Body of pancreas (tissue), 4 donors: ENCODE measurements at places on chromosomes 7 and 10.
A peak's percentile ranks its signal among the peaks of the same experiment; 100 is the strongest.

DNA sequence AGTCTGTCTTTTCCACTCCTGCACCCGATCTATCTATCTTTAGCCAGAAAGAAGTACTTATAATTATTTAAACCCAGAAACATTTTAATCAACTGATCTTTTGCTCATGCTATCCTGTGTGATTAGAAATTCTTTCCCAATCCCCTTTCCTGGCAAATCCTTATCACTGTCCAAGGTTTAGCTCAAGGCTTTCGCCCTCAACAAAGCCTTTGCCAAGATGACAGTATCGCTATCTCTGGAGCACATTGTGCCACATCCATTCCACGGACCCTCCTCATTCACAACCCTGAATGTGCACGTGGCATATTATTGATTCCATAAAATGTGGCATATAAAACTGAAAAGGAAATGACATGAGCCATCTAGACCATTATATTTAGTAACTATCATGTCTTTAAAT lies 71.3 kb downstream of the PTN start:
- no peak for DNase-seq

GRCh38 chr10:75525067-75525466 lies 93.6 kb downstream of the LRMDA start:
- no peak for DNase-seq

GRCh38 chr7:16747102-16747501 lies 6.5 kb upstream of the TSPAN13 start:
- DNase-seq = no peak

DNA sequence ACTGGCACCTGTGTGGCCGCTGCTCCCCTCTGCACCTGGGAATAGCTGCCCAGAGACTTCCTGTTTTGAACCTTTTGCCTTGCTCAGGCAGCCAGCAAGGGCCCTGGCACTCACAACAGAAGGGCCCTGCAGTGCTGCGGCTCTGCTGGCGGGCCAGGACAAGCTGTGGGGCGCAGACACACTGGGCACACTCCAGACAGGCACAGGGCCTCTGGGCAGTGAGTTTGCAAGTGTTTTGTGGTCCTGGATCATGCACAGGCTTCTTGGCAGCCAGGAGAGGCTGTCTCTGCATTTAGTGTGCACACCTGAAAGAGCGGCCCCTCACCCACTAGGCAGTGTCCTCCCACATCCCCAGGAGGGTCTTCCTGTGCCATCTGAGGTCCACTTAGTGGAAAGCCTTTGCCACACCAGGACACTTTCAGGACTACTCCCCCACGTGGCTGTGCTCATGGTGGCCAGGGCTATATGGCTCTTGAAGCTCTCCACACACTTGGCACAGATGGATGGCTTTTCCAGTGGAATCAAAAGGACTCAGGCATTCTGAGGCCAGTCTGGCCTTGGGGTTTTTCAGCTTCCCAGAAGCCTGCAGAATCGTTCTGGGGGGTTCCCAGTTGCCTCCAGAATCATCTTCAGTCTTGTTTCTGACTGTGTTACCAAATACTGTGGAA lies 5.0 kb upstream of the ATP6V0E2 start:
- no peak for DNase-seq

DNA sequence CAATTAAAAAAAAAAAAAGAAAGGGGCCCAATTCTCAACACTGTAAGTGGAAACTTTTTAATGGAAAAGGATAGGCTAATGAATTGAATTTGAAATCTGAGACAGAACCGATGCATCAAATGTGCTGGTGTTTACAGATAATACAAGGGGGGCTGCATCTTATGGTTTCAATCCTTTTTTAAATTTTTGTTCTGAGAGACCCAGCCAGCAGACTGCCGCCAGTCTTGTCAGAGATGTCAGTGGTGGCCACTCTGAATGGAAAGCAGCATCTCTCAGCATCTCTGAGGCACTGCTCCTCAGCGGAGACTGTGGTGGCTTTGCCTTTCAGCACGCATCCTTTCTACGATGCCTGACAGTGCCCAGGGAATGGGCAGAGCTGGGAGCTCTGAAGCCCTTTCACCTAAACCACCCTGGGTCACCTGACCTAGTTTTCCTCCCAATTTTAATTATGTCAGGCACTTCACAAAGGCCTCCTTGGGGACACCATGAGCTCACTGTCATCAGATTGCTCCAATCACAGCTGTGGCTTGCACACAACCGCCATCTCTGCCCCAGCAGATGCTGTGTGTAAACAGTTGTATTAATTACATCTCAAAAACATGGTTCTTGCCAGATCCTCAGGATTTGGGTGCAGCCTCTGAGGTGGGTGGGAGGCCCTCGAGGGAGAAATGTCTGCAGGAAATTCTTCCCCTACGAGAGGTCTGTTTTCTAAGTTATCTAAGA lies 81.2 kb downstream of the EGFR start:
- DNase-seq = no peak

GRCh38 chr7:32511791-32512190 lies 16.5 kb downstream of the AVL9 start:
- DNase-seq = no peak

DNA sequence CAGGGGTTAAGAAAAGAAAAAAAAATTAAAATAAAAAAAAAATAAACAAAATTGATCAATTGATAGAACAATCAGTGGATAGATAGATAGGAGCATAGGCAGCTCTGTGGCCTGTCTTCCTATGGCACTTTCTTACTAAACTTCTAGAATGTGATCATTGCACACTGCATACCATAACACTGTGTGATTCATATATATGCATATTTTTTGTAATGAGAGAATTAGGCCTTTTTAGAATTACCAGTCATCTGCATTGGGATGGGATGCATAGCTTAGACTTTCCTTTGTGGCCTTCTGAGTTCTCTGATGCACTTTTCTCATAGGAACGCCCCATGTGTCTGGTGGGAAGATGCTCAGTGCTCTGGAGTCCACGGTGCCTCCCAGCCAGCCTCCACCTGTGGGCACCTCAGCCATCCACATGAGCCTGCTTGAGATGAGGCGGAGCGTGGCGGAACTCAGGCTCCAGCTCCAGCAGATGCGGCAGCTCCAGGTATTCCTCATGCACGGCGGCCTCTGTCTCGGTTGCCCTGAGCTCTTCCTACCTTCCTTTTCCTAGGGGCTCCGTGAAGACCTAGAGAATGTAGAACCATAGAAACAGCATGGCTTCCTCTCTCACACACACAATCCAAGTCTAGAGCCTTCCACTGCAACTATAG lies 222.5 kb downstream of the ARHGAP21 start:
- DNase-seq = no peak

GRCh38 chr10:86888585-86889381 lies 68.6 kb downstream of the MMRN2 start:
- DNase-seq = no peak

- no peak for DNase-seq
These were observed 101.7 kb downstream of the HOXA1 start for GRCh38 chr7:26993816-26994810.

GRCh38 chr10:76202777-76203176 lies 771.4 kb downstream of the LRMDA start:
- DNase-seq = no peak

GRCh38 chr10:34161777-34162370 lies 653.2 kb downstream of the PARD3 start:
- no peak for DNase-seq

- no peak for DNase-seq
These were observed 56.2 kb upstream of the MGMT start for GRCh38 chr10:129410688-129411392.

- no peak for DNase-seq
These were observed 52.2 kb upstream of the SEC61G start for GRCh38 chr7:54811041-54811845.

DNA sequence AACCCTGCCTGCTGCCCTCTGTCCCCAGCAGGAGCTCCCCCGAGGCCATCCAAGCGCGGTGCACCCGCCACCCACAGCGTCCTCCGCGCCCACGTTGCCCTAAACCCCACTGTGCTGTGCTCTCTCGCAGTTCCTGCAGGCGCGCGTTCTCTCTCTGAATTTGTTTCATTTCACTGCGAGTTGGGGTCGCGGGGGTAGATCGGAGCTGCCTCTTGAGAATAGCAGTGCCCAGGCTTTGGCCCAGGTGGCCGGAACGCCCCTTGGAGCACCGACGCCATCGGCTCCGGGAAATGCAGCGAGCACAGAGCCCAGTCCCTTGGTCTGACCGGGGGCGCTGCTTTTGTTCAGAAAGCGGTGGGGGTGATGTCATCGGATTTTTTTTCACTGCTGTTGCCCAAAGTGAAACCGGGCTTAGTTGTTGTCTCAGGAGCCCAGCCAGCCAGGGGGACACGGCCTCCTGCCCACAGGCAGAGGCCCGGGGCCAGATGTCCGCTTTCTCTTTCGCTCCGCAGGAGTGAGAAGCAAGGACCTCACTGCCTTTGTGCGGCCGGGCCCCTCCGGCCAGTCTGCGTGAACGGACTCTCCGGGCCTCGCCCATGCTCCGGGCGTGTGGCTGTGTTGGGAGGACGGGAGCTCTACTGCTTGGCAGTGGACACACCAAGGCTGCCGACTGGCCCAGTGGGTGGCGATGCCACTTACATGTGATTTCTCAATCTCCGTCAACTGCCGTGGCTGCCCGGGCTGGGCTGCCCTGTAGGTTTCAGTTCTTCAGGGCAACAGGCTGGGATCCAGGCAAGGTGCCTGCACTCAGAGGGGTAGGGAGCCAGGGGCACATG lies 43.1 kb downstream of the FOXK1 start:
- peak; percentile 73 for DNase-seq

DNA sequence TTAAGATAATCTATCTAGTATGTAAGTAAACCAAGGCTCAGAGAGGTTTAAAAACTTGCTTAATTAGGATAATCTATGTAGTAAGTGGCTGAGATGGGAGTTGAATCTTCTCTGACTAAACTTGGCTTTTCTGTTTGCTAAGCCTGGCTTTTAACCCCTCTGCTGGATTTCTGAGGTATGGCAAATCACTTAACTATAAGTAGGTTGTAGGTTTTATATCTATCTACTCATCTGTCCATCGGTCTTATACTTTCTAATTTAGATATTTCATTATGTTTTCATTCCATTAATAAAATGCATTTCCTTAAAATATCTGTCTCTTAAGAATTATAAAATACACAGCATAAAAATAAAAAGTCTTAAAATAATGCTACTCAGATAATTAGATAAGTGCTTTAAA lies 59.4 kb downstream of the ST7 start:
- no peak for DNase-seq

- DNase-seq = no peak
These were observed 121.9 kb upstream of the AKR1E2 start for GRCh38 chr10:4704034-4704545.

GRCh38 chr7:157010588-157011332 lies at the start of gene MNX1:
Gene MNX1, minus strand, starts transcription at chr7:157010663. Its CDS starts 313 bp downstream, at chr7:157010350.
- DNase-seq = peak; percentile 92

- DNase-seq = peak; percentile 76
These were observed at the start of gene ARMC3 for GRCh38 chr10:22927661-22928403. Gene ARMC3, plus strand, starts transcription at chr10:22928053. Its CDS starts 3,944 bp downstream, at chr10:22931997.

- DNase-seq = no peak
These were observed 172.6 kb upstream of the CACNA2D1 start for GRCh38 chr7:82616059-82616728.

GRCh38 chr7:144483189-144483588 lies 79.7 kb upstream of the NOBOX start:
- DNase-seq = no peak

DNA sequence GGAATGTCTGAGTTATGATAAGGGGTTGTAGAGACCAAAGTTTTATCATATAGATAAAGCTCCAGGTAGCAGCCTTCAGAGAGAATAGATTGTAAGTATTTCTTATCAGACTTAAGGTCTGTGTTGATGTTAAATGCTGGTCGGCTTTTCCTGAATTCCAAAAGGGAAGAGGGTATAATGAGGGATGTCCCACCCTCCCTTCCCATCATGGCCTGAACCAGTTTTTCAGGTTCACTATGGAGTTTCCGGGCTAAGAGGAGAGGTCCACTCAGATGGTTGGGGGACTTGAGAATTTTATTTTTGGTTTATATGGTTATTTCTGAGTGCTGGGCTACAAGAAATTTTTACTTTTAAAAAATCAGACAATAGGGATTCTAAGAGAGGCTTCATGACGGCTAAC lies 45.2 kb downstream of the HERPUD2 start:
- DNase-seq = no peak

DNA sequence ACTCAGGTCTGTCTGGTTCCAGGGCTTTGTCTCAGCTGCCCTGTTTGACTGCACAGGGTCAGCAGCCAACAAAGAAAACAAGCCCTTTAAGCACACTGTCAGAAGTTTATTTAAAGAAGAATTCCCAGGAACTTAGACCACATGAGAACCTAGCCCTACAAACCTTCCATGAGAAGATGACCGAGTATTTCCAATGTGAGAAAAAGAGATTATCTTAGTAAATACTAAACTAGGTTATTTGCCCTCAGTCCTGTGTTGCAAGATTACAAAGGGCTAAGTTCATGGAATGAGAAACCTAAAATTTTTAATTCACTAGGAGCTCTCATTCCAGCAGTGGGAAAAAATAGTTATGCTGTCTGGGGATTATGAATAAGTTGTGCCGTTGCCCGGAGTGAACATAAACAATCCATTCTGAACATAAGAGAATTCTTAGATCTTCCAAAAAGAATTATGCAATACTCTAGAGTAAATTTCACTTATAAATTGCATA lies 46.7 kb downstream of the NOC3L start:
- no peak for DNase-seq

- DNase-seq = no peak
These were observed 247.5 kb downstream of the FOXP2 start for GRCh38 chr7:114662002-114662677.

- DNase-seq = no peak
These were observed 226.5 kb upstream of the PITRM1 start for GRCh38 chr10:3398825-3399646.

DNA sequence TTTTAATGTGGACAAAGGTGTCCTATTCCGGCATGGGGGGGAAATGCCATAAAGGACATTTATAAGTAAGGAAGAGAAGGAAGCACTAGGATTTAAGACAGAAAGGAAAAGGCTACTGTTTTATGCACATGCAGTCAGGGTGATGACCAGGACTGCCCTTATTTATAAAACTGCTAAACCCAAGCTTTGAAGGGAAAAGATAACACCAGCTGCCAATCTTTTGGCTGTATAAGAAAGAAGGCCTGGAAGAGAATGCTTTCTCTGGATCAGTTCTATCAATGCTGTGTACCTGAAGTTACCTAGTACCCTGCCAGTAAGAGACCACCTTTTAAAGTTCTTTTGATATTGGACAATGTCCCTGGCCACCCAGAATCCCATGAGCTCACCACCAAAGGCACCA lies 59.2 kb downstream of the MINDY3 start:
- DNase-seq = no peak

GRCh38 chr7:2353936-2354185 lies 766 bp upstream of the EIF3B start:
- peak; percentile 91 for DNase-seq

- DNase-seq = no peak
These were observed 101.9 kb downstream of the WDR37 start for GRCh38 chr10:1158066-1158465.
